ENCODE measurements at places on chromosomes 5 and 9.
A peak's percentile ranks its signal among the peaks of the same experiment; 100 is the strongest.

- peaks cover 4% of the 10 kb centered on the region for H3K4me1 ChIP-seq
- no peaks in the 10 kb centered on the region for H3K36me3 ChIP-seq
- H3K27me3 ChIP-seq, result peaks cover 6% of the 10 kb centered on the region
- DNase-seq, result no peak
- no peak overlapping the region for H3K4me3 ChIP-seq
- no peak overlapping the region for H3K27ac ChIP-seq
Observed at GRCh38 chr5:14958188-14958587, 86.6 kb upstream of the ANKH start.

DNA sequence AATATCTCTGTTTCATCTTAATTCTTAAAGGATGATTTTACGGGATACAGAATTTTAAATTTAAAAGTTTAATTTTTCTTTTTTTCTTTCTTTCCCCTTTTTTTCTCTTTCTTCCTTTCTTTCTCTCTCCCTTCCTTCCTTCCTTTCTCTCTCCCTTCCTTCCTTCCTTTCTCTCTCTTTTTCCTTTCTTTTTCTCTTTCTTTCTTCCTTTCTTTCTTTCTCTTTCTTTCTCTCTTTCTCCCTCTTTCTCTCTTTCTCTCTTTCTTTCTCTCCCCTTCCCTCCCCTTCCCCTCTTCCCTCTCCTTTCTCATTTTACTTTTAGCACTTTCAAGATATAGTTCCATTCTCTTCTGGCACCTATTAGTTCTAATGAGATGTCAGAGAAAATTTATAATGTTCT, 61.4 kb upstream of the ADRB2 start:
- H3K27ac ChIP-seq, result no peak overlapping the region
- no peak overlapping the region for H3K4me3 ChIP-seq
- no peaks in the 10 kb centered on the region for H3K27me3 ChIP-seq
- no peak for DNase-seq
- H3K4me1 ChIP-seq, result peaks cover 2% of the 10 kb centered on the region

- H3K27ac ChIP-seq, result no peak overlapping the region
- H3K27me3 ChIP-seq, result peaks cover 20% of the 10 kb centered on the region
- no peaks in the 10 kb centered on the region for H3K36me3 ChIP-seq
- H3K4me1 ChIP-seq, result no peaks in the 10 kb centered on the region
- DNase-seq, result no peak
Observed at GRCh38 chr5:6410421-6410820, 32.1 kb upstream of the MED10 start.

- no peaks in the 10 kb centered on the region for H3K27me3 ChIP-seq
- H3K4me3 ChIP-seq, result peak overlapping the region; percentile 73
- H3K36me3 ChIP-seq, result peaks cover 69% of the 10 kb centered on the region
- H3K4me1 ChIP-seq, result peaks cover 94% of the 10 kb centered on the region
Observed at GRCh38 chr5:17223367-17224185, 6.1 kb downstream of the BASP1 start.

DNA sequence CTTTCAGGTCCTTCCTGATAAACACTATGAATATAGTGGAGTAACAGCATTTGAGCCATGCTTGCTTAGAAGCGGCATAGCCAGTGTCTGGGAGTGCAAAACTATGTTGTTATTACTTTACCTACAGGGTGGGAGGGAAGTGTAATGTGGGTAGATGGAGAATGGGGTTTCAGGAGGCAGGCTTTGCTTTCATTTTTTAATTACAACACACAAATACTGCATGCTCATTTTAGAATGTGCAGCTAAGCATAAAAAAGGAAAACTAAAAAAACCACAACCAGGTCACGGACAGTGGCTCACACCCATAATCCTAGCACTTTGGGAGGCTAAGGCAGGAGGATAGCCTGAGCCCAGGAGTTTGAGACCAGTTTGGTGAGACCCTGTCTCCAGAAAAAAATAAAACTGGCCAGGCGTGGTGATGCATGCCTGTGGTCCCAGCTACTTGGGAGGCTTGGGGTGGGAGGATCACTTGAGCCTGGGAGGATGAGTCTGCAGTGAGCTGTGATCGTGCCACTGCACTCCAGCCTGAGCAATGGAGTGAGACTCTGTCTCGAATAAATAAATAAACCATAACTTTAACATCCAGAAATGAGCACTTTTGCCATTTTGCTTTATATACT, 20.2 kb downstream of the HAVCR1 start:
- H3K36me3 ChIP-seq, result no peaks in the 10 kb centered on the region
- peaks cover 7% of the 10 kb centered on the region for H3K4me1 ChIP-seq
- no peak for DNase-seq
- no peak overlapping the region for H3K4me3 ChIP-seq

DNA sequence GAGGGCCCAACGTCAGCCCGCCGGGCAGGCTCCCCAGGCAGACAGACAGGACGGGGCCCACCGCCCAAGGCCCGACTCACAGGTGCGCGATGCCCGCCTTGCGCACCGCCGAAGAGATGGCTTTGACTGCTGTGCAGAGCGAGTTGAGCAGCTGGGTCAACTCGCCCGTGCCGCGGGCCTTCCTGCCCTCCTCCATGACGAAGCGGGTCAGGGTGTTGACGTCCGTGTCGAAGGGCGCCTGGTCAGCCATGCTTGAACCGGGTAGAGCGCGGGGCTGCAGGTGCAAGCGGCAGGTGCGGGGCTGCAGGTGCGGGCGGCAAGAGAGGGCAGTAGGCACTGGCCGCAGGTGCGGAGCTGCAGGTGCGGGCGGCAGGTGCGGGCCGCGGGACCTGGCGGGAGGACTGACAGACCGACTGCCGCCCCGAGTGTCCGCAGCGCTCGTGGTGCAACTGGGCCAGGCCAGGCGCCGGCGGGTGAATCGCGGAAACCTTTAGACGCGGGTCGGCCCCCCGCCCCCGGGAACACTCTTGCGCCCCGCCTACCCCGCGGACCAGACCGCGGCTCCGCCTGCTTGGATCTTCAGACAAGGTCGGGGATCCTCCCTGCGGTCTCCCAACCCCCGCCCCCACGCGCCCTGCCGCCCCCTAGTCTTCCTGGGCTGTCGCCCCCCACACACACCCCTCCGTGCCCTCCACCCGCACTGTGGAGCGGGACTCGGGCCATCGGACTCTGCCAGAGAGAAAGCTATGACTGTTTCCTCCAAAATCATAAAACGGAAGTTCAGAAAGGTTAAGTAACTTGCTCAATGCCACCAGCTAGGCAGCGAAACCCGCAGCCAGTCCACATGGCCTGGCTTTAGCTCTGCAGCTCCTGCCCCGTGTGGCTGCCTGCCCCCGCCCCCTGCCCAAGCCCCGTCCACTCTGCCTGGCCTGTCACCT, at the start of gene FBP1:
Gene FBP1, minus strand, starts transcription at position 458 of the 938 bp plus-strand sequence. Its CDS starts 208 bp downstream, at position 250.
- H3K4me3 ChIP-seq, result peak within 1 kb of the TSS; percentile 96
- peak within 1 kb of the TSS; percentile 68 for H3K27ac ChIP-seq
- peak; percentile 55 for DNase-seq
- H3K4me1 ChIP-seq, result peaks cover 18% of the 10 kb centered on the region
- H3K36me3 ChIP-seq, result peaks cover 2% of the 10 kb centered on the region

DNA sequence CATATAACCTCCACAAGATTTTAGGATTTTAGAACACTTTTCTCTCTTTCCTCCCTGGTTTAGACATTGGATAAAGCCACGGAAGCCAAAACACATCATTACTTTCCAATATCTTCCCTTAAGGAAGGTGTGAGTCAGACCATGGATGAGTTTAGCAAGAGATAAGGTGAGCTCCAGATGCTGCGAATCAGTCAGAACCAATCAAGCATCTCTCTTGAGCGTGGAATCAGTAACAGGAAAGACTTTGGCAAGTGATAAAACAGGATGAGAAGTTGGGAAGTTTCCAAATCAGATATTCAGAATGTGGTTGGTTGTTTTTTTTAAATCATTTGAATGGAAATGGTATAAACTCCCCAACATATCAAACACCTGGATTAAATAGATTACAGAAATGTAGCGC, 397.8 kb downstream of the EFNA5 start:
- DNase-seq, result no peak
- no peak overlapping the region for H3K4me3 ChIP-seq
- peaks cover 2% of the 10 kb centered on the region for H3K27me3 ChIP-seq
- H3K36me3 ChIP-seq, result no peaks in the 10 kb centered on the region
- H3K4me1 ChIP-seq, result no peaks in the 10 kb centered on the region

- no peaks in the 10 kb centered on the region for H3K4me1 ChIP-seq
- no peak overlapping the region for H3K27ac ChIP-seq
- H3K4me3 ChIP-seq, result no peak overlapping the region
- H3K27me3 ChIP-seq, result no peaks in the 10 kb centered on the region
Observed at GRCh38 chr9:122244349-122244748, 15.6 kb upstream of the LHX6 start.

- no peaks in the 10 kb centered on the region for H3K36me3 ChIP-seq
- no peak overlapping the region for H3K27ac ChIP-seq
- H3K4me3 ChIP-seq, result no peak overlapping the region
- peaks cover 1% of the 10 kb centered on the region for H3K27me3 ChIP-seq
Observed at GRCh38 chr5:152499814-152500535, 94.9 kb upstream of the NMUR2 start.

- peaks cover 7% of the 10 kb centered on the region for H3K4me1 ChIP-seq
- no peaks in the 10 kb centered on the region for H3K27me3 ChIP-seq
- H3K27ac ChIP-seq, result no peak overlapping the region
Observed at GRCh38 chr5:82054004-82054710, 82.3 kb downstream of the ATG10 start.

GRCh38 chr9:113501129-113501686, 37.7 kb downstream of the RGS3 start:
- no peak overlapping the region for H3K27ac ChIP-seq
- H3K4me3 ChIP-seq, result no peak overlapping the region
- no peaks in the 10 kb centered on the region for H3K36me3 ChIP-seq
- H3K27me3 ChIP-seq, result no peaks in the 10 kb centered on the region
- no peak for DNase-seq

DNA sequence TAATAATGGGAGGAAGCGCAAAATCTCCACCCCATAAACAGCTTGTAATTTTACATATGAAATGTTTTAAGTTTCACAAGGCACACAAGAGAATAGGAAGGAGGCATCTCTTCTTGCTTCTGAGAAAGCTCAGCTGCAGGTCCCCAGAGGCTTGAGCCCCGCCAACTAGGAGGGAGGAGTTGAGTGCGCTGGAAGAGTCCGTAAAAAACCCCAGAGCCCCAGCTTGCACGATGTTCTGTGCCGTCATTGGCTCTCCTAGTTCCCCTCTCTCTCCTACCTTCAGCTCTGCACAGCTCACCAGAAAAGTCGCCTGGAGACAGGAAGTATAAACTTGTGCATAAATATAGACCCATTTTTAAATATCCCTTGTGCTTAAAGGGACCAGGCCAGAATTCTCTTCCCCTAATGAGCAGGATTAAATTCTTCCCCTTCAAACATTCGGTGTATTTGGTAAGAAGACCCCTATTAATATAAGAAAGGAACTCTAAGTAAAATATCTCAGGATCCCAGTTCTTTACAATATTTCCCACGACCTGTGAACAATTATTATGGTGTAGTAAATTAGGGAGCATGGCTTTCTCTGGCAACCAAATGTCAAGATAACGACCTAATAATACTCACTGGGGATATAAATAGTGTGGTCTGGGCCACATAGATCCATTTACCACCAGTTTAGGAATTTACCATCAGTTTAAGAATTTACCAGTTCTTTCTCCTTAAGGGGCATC, 13.7 kb downstream of the GLRX start:
- peak overlapping the region; percentile 77 for H3K4me3 ChIP-seq
- peak; percentile 72 for DNase-seq
- H3K36me3 ChIP-seq, result peaks cover 27% of the 10 kb centered on the region
- peak overlapping the region; percentile 95 for H3K27ac ChIP-seq
- H3K27me3 ChIP-seq, result no peaks in the 10 kb centered on the region
- H3K4me1 ChIP-seq, result peaks cover 56% of the 10 kb centered on the region

DNA sequence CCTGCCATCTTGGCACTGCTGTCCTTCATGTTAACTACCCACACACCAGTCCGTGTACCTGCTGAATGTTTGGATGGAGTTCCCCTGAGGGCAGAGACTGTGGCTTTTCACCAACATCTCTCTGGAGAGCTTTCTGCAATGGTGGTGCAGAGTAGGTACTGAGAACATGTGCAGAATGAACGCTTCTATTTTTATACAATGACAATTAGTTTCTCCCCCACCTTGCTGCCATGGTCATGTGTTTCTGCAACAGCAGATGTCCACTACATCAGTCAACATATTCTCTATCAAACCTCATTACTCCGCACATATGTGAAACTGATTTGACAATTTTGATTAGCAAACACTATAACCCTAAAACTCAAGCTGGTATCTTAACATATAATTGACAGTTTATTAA, 14.5 kb downstream of the PTCH1 start:
- DNase-seq, result no peak
- H3K27me3 ChIP-seq, result peaks cover 35% of the 10 kb centered on the region
- H3K4me1 ChIP-seq, result peaks cover 32% of the 10 kb centered on the region
- H3K36me3 ChIP-seq, result no peaks in the 10 kb centered on the region
- H3K4me3 ChIP-seq, result no peak overlapping the region
- no peak overlapping the region for H3K27ac ChIP-seq

DNA sequence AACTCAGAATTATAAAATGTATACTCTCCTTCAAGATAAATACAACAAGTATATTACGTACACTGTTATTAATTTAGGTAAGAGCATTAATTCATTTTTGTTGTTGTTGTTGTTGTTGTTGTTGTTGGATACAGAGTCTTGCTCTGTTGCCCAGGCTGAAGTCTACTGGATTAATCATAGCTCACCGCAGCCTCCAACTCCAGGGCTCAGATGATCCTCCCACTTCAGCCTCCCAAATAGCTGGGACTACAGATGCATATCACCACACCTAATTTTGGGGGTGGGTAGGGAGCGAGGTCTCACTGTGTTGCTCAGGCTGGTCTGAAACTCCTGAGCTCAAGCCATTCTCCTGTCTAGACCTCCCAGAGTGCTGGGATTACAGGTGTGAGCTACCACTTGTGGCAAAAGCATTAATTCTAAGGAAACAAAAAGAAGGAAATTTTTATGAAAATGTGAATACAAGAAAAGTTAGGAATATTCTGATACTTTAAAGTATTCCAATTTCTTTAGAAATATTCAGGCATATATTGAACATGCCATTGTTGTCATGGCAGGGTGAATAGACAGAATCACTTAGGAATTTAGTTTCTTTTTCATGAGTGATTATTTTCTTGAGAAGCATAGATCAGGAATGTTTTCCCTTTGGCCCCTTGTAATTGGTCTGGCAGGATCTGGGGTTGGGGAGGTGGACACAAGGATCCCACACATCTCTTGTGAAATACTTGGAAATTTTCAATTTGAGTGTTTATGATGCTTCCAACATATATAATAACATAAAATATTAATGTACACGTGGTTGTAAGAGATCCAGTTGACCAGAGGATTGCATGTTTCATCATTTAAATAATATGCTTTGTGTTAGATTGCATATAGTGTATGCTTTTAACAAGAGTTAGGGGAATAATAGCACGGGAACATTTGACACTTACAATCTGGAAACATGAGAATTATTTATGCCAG, 263.6 kb downstream of the FANCC start:
- H3K36me3 ChIP-seq, result no peaks in the 10 kb centered on the region
- H3K27me3 ChIP-seq, result peaks cover 10% of the 10 kb centered on the region
- DNase-seq, result no peak
- no peak overlapping the region for H3K4me3 ChIP-seq

DNA sequence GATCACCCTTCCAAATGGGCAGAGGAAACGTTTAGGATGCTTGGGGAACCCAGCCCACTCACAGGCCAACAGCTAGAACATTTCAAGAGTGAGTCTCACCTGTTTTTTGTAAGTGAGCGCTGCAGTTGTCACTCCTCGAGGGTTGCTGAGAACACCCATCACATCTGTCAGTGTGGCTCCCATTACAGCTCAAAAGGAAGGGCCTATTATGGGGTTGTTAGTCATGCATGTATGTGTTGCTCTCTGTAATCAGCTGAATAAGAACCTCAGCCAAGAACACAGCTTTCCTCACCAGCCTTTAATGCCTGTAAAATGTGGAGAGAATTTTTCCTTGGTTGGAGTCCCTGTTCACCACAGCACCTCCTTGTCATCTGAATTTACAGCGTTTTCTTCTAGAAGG, 196.3 kb upstream of the KLF4 start:
- H3K4me1 ChIP-seq, result no peaks in the 10 kb centered on the region
- H3K4me3 ChIP-seq, result no peak overlapping the region
- no peak for DNase-seq
- H3K36me3 ChIP-seq, result no peaks in the 10 kb centered on the region

All from activated B cell treated with CpG ODN at 0.5 μM for 24 hours (primary cell).